T-cell (primary cell): ENCODE measurements at places on chromosomes 6 and 20.

GRCh38 chr20:38831995-38832620 lies 26.6 kb downstream of the PPP1R16B start:
- DNase-seq: no peak

DNA sequence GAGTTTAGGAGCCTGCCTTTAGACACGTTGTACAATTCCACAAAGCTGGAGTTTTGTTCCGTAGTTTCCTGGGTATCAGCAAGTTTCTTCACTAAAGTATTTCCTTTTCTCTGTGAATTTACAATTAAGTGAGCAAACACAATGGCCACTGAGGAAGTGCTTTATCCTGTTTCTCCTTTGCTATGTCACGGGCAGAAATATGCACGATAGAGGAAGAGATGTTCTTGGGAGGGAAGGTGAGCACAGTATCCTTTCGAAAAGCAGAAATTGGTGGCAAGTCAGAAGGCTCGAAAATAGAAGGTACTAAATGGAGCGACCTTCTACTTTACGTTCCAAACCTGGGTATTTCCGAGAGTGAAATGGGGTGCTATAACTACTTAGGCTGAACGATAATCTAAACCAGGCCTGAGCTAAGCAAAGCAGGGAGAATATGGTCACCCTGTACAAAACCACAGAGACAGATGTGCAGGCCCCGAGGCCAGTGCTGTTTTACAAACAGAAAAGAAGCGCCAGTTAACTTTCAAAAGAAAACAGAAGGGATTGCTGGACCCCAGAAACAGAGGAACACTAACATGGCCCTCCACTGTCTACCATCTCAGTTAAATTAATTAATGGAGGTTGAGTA lies 259.6 kb downstream of the TBC1D7 start:
- no peak for DNase-seq

DNA sequence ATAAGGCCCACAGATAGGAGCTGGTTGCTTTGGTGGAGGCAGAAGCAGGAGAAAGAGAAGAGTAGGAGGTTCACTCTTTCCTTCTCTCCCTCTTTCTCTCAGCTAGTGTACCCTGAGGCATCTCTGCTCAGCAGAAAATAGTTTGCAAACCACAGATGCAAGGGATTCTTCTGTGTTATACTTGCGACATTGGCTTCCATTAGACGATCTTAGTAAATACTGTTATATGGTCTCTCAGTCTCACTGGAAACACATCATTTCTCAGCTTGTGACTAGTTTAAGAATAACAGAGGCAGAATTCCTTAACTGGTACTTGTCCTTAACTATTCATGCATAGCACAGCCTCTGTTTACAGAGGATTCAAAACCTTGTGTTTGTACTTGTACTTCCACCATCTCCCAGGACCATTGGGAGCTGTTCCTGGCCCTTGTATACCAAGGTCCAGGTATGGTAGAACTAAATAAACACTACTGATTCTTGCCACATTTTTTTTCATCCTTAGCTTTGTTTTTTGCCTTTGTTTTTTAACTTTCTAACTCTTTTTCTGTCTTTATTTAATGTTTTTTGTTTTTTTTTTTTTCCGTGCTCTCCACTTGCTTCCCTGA lies 218.2 kb downstream of the OTOR start:
- no peak for DNase-seq

DNA sequence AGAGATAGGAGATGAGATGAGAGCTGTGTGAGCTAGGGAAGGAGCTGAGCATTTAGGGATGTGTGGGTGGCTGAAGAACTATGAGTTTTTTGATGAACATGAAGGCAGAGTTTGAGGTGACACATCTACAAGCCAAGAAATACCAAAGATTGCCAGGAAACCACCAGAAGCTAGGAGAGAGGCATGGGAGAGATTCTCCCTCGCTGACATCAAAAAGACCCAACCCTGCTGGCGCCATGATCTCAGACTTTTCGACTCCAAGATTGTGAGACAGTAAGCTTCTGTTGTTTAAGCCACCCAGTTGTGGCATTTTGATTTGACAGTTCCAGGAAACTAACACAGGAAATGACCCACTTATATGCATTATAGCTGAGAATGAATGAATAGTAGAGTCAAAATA lies 790.9 kb downstream of the TFAP2A start:
- no peak for DNase-seq

GRCh38 chr20:34948030-34948429 lies 7.6 kb downstream of the GSS start:
- no peak for DNase-seq

DNA sequence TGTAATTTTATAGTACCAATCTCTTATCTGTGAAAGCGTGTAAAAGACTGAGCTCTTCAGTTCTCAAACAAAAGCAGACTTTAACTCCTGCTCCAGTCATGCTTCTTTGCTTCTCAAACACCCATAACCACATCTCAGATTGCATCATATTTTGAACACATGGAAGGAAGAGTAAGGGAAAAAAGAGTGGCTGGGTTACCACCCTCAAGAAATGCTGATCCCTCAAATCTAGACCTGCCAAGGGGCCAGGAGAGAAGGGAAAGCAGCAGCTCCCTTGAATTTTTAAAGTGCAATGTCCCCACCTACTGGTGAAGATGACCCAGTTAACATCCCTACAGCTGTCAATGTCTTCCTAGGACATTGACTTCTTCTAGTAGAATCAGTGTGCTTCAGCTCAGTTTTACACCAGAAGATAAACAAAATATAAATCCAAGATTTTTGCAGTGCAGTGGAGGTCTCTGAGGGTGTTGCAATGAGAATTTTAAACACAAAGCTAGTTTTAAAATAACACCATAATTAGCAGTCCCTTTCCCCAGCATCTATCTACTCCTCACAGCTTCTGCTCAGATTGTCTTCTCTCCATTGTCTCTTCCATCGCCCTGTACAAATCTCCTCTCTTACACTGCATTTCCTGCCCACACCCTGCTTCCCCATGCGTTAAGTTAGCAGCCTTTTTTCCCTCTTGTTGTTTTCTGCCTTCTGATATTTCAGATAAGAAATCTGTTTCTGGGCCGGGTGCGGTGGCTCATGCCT lies 22.6 kb upstream of the HLA-DQB2 start:
- DNase-seq: peak; percentile 22

GRCh38 chr6:79513111-79513510 lies 24.1 kb downstream of the LCA5 start:
- no peak for DNase-seq

GRCh38 chr6:169665289-169665688 lies 36.5 kb downstream of the WDR27 start:
- DNase-seq: no peak

- no peak for DNase-seq
These were observed 192.6 kb downstream of the NRN1 start for GRCh38 chr6:5814116-5814515.
